ENCODE measurements at places on chromosomes 12 and 14.

DNA sequence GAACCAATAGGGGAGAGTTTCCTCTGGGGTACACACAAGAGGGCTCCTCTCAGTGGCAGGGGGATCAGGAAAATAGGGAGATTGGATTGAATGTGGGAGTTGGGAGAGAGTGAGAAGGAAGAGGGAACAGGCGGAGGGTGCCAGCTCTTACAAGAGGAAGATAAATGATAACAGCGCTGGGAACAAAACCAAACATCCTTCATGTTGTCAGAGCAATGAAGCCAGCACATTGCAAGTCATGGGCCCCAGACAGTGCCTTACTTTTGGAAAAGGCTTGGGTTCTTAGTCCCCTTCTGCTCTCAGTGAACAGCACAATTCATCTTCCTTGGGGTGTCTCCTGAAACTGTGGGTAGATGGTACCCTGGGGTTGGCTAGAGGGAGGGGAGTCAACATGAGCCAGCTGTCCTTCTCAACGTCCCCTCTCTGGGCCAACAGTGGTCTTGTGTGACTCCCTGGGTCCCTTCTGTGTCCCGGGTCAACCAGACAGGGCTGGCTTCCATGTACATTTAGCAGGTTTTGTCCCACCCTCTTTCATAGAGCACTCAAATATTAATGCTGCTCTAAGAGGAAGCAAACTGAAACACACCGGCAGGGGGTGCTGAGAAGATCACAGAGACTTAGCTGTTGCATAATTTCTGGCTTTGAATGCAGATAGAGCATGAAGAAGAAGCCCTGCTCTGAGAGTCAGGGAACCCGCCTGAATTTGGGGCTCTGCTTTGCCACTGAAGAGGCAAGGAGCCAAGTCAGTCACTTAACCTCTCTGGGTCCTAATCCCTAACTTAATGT lies 138.5 kb downstream of the ESRRB start:
- DNase-seq, result no peak
- H3K4me3 ChIP-seq, result no peak overlapping the region
- H3K4me1 ChIP-seq, result no peaks in the 10 kb centered on the region
- no peaks in the 10 kb centered on the region for H3K27me3 ChIP-seq
- H3K27ac ChIP-seq, result no peak overlapping the region
- H3K36me3 ChIP-seq, result no peaks in the 10 kb centered on the region

DNA sequence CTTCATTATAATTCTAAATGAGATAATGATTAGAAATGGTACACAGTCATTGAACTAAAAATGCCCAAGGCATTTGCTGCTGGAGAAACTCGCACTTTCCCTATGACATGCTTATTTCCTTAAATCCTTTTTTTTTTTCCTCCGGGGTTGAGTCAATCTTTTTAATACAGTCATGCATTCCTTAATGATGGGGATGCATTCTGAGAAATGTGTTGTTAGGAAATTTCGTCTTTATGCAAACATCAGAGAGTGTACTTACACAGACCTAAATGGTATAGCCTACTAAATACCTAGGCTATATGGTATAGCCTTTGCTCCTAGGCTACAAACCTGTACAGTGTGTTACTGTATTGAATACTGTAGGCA lies 29.8 kb upstream of the DACT1 start:
- no peaks in the 10 kb centered on the region for H3K27me3 ChIP-seq
- no peak for DNase-seq
- no peak overlapping the region for H3K27ac ChIP-seq
- no peaks in the 10 kb centered on the region for H3K4me1 ChIP-seq

GRCh38 chr12:11812586-11813437 lies 163.3 kb downstream of the ETV6 start:
- H3K27ac ChIP-seq, result peak overlapping the region; percentile 34
- H3K36me3 ChIP-seq, result no peaks in the 10 kb centered on the region
- H3K4me1 ChIP-seq, result peaks cover 10% of the 10 kb centered on the region
- DNase-seq, result no peak
- no peaks in the 10 kb centered on the region for H3K27me3 ChIP-seq
- peak overlapping the region; percentile 26 for H3K4me3 ChIP-seq

- no peak for DNase-seq
- no peaks in the 10 kb centered on the region for H3K4me1 ChIP-seq
- no peaks in the 10 kb centered on the region for H3K36me3 ChIP-seq
Measured at GRCh38 chr14:86404425-86404824, 874.5 kb downstream of the FLRT2 start.

GRCh38 chr14:28305938-28306337 lies 460.6 kb upstream of the FOXG1 start:
- H3K4me1 ChIP-seq, result no peaks in the 10 kb centered on the region
- H3K27ac ChIP-seq, result no peak overlapping the region
- no peaks in the 10 kb centered on the region for H3K36me3 ChIP-seq
- no peak overlapping the region for H3K4me3 ChIP-seq
- H3K27me3 ChIP-seq, result no peaks in the 10 kb centered on the region

DNA sequence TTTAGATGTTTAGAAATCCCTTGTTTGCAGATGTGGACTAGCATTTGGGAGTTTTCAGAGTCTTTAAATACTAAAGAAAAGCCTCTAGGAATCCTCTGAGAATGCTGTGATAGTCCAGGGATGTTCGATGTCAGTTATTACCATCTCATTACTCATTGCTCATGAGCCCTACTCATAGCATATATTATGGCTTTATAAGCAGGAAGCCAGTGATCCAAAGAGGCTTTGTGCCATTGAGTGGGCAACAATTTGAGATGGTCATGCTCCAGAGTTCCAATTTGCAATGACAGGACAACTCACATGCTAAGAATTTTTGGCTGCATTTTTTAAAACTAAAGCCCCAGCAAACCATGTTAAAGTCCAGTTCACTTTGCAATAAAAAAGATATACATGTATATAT lies 163.0 kb downstream of the OTOGL start:
- no peaks in the 10 kb centered on the region for H3K4me1 ChIP-seq
- H3K4me3 ChIP-seq, result no peak overlapping the region
- H3K27me3 ChIP-seq, result no peaks in the 10 kb centered on the region

DNA sequence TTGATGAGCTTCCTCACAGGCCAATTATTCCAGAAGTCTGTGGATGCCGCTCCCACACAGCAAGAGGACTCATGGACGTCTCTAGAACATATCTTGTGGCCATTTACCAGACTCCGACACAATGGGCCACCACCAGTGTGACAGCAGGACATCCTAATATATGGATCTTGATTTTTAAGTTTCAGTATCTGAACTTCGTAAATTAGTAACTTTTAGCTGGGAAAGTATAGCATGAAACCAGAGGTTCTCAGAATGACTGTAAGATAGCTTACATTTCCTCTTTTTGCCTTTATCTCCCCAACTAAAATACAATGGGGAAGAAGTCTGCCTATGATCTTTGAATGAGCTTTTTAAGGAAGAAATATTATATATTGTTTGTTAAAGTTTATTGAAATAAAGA lies 87.0 kb downstream of the DNAI7 start:
- H3K27ac ChIP-seq, result no peak overlapping the region
- no peaks in the 10 kb centered on the region for H3K4me1 ChIP-seq
- H3K27me3 ChIP-seq, result peaks cover 14% of the 10 kb centered on the region
- no peaks in the 10 kb centered on the region for H3K36me3 ChIP-seq
- H3K4me3 ChIP-seq, result no peak overlapping the region
- no peak for DNase-seq

DNA sequence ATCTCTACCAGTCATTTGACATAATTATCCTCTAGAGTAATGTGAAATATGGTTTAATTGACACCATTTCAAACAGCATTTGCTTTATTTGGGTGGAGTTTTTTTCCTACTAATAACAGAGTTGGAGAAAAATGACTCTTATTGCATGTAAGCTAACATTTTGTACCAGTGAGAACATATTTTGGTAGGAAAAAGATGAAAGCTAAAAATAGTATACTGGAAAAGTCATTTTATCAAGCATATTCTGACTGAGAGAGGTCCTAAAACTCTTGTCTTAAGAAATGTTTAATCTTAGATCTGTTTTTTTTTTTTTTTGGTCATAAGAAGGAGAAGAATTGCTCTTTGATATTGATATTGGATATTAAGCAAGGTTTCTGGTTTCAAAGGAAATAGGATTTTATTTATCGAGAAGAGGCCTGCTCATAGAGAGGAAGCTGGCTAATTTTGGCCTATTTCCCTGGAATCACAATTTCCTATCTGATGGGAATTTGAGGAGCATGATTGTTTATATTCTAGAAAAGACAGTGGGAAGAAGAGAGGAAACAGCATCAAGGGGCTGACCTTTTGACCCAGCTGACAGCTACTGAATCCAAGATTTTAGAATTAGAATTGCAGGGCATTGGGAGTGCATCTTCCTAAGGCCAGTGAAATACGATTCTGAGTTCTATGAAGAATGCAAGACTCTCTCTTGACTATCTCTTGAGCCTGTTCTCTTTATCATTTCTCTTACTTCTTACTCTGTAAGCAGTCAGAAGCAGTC lies 19.4 kb downstream of the OTOGL start:
- H3K36me3 ChIP-seq, result no peaks in the 10 kb centered on the region
- H3K27me3 ChIP-seq, result no peaks in the 10 kb centered on the region
- H3K4me3 ChIP-seq, result no peak overlapping the region
- H3K4me1 ChIP-seq, result no peaks in the 10 kb centered on the region
- no peak for DNase-seq
- no peak overlapping the region for H3K27ac ChIP-seq

DNA sequence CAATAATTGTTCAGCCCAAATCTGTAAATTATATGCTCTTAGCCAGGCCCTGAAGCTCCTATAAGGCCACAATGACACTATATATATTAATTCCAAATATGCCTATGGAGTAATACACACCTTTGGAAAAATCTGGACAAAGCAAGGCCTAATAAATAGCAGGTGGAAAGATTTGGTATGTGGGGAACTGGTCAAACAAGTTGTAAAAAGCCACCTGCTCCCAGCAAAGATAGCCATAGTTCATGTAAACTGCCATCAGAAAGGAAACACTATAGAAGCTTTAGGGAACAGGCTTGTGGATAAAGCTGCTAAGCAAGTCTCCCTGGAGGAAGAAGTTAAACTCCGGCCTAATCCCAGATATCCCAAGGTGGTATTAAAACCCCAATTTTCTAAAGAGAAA lies 29.7 kb downstream of the PRMT8 start:
- no peak overlapping the region for H3K4me3 ChIP-seq
- H3K4me1 ChIP-seq, result no peaks in the 10 kb centered on the region
- no peaks in the 10 kb centered on the region for H3K36me3 ChIP-seq
- no peak overlapping the region for H3K27ac ChIP-seq
- DNase-seq, result no peak
- no peaks in the 10 kb centered on the region for H3K27me3 ChIP-seq

DNA sequence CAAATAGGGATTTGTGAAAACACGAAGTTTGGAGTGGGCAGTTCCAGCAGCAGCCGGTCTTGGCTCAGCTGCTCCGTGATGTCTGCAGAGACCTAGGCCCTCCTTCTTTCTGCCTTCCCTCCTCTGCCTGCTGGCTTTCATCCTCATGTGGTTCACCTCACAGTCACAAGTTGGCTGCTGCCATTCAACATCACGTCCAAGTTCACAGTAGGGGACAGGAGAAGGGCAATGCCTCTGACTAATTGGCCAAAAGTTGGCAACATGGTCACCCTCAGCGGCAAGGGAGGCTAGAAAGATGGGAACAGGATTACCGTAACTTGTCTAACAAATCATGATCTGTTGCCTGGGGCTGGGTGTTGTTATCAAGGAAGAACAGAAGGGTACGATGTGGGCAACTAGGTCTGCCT lies 7.8 kb upstream of the CACNA2D4 start:
- DNase-seq, result no peak
- no peaks in the 10 kb centered on the region for H3K27me3 ChIP-seq
- H3K36me3 ChIP-seq, result no peaks in the 10 kb centered on the region
- no peaks in the 10 kb centered on the region for H3K4me1 ChIP-seq

DNA sequence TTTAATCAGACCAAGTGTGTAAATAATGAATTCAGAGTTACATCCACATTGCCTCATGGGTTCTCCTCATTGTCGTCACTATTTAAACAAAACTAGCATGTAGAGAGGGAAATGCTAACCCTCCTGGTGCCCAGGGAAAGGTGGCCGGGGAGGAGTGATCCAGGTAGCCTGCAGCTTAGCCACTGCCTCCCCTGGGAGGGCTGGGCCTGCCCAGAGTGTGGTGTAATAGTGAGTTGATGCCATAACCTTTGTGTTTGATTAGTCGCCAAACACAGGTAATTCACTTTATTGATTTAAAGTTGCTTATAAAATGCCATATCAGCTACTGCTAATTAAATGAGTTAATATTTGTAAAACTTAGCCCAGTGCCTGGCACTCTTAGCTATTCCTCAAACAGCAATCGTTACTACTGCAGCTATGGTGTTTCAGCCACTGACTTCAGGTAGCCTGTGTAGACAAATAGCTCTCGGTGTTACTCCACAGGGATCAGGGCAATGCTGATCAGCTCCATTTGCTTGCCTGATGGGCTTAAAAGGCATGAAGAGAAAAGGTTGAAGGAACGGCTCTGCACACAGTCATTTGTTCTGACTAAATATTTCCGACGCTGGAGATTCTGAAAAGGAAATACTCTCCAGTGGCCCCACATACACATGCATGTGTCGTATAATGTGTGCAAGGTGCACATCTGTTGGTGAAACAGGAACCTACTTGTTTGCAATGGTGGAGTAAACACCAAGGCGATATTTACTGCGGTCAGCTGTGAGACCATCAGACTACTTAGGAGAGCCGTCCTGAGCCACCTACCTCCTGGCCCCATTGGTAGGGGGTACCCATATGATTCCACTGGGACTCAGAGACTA lies 45.7 kb upstream of the PRMT8 start:
- no peaks in the 10 kb centered on the region for H3K4me1 ChIP-seq
- no peaks in the 10 kb centered on the region for H3K27me3 ChIP-seq
- no peak overlapping the region for H3K4me3 ChIP-seq
- no peaks in the 10 kb centered on the region for H3K36me3 ChIP-seq
- no peak overlapping the region for H3K27ac ChIP-seq
